ENCODE measurements at places on chromosomes 7 and 10.

- no peak for DNase-seq
Observed at GRCh38 chr7:142496545-142496991, 238.7 kb upstream of the PRSS58 start.

GRCh38 chr10:3671386-3671955 lies 113.5 kb downstream of the KLF6 start:
- DNase-seq, result no peak

DNA sequence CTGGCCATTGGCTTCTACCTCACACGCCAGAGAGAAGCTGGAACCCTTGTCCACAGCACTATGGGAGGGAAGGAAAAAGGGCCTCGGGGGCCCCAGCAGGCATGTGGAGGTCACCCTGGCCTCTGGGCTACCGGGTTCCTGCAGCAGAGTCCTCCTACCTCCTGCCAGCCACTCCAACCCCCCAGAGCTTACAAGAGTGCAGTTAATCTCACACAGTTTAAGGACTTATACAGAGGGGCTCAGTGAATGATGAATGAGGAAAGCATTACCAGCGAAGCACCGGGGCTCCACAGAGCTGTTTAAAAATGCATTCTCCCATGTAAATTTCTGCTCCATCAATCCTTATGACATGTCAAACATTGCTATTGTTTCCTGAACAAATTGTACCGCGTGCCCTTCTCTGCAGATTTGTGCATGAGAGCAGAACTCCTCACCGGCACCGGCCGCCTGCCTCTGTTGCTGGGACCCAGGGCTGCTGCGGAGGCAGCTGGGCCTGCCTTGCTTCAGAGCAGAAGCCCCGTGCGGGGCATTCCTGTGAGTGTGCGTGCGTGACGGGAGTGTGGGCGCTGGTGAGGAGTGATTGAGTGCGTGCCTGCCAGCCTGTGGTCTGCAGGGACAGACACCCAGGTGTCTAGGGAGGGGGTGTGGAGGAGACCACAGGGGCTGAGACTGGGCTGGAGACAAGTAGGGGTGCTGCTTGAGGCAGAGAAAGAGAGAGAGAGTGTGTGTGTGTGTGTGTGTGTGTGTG lies 52.8 kb downstream of the C10orf105 start:
- no peak for DNase-seq

GRCh38 chr10:27986821-27987220 lies 12.1 kb downstream of the ODAD2 start:
- DNase-seq, result no peak
